Activated T-helper 1 cell treated with Interleukin-2 at 50 U/mL for 16 hours (primary cell): ENCODE measurements at places on chromosomes 3 and 15.

- DNase-seq: no peak
These were observed 9.1 kb downstream of the ABHD5 start for GRCh38 chr3:43699864-43700263.

DNA sequence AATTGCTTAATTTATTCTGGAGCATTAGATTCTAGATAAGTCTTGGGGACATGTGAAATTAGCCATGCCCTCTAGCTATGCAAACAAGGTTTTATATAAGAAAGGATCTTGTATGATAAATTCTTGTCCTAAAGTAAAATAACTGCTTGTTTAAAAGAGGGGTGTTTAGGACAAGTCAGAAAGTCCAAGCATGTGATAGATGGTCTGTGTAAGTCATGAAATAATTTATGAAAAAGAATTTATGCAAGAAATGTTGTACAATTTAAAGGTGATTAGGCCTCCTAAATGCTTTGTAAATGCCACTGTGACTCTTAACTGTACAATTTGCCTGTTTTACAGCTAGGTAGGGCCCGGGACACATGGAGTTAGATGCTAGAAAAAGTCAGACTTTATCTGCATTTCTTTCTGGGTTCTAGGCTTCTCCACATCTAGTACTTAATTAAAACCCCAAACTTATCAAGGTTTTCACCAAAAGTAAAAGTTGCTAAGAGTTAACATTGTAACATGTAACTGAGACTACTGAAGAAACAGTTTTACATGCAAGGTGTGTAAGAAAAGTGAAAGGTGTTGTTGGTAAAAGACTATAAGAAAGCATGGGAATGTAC lies 13.2 kb downstream of the LINS1 start:
- no peak for DNase-seq

- no peak for DNase-seq
These were observed 63.5 kb downstream of the DNAH1 start for GRCh38 chr3:52379610-52380009.

DNA sequence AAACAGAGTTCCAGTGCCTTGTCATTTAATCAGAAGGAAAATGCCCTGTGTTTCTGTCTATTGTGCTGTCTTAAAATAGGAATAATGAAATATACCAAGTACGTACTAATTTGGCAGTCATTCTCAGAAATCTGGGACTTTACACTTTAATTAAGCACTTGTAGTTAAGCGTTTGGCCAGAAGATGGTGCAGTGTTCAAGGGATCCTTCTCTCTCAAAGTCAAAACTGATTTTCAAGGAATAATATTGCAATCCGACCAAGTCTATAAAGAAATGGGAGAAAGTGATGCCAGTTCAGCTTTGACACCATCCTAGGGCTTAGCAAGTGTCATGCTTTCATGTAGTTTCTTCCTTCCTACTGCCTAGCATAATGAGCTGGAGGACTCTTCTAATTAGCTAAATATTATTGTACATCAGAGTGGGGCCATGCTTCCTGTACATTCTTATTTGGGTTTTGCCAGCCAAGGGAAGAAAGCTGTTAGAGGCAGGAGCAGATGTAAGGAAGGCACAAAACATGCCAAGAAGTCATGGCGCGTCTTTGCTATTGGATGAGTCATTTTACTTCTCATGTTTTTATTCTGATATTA lies 64.8 kb downstream of the SAMMSON start:
- no peak for DNase-seq

DNA sequence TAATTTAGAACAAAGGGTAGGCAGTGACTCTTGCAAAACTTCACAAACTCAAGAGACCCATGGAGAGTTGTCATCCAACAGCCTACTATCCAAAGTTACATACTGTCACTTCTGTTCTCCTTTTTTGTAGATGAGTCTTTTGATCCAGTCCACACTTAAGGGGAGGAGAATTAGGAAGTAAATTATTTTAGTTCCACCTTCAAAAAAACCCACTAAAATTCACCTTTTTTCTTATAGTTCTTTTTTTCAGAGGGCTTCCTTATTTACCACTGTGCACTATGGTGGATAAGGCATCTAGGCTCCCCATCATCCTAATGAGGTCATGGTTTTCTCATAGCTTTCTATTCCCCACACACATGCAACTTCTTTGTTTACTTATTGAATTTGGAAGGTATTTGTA lies 8.6 kb upstream of the TCAIM start:
- DNase-seq: no peak

DNA sequence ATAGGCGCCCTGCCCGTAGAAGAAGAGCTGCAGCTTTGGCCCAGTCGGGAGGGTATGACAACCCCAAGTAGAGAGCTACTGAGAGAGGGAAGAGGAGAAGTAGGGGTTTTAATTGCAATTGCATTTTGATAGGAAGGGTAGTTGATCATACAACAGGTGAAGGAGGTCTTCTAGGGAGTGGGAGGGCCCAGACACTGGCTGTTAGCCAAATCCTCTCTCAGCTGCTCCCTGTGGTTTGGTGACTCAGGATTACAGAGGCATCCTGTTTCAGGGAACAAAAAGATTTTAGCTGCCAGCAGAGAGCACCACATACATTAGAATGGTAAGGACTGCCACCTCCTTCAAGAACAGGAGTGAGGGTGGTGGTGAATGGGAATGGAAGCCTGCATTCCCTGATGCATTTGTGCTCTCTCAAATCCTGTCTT lies 408.9 kb upstream of the THBS1 start:
- DNase-seq: no peak

- DNase-seq: no peak
These were observed 82.9 kb downstream of the EOMES start for GRCh38 chr3:27639271-27639670.

- DNase-seq: no peak
These were observed 23.0 kb downstream of the HPS3 start for GRCh38 chr3:149152420-149152819.

GRCh38 chr3:24793896-24794295 lies 299.2 kb upstream of the THRB start:
- DNase-seq: no peak

GRCh38 chr3:145191543-145191942 lies 969.4 kb downstream of the PLOD2 start:
- DNase-seq: no peak

- no peak for DNase-seq
These were observed 126.8 kb downstream of the MITF start for GRCh38 chr3:69865925-69866679.
